Activated CD4-positive, alpha-beta T cell treated with anti-CD3 and anti-CD28 coated beads, Interleukin-2, amount 10 ng/mL, durations not matched to agents 7 days and 5 days (primary cell): ENCODE measurements at places on chromosomes 2 and 18.

DNA sequence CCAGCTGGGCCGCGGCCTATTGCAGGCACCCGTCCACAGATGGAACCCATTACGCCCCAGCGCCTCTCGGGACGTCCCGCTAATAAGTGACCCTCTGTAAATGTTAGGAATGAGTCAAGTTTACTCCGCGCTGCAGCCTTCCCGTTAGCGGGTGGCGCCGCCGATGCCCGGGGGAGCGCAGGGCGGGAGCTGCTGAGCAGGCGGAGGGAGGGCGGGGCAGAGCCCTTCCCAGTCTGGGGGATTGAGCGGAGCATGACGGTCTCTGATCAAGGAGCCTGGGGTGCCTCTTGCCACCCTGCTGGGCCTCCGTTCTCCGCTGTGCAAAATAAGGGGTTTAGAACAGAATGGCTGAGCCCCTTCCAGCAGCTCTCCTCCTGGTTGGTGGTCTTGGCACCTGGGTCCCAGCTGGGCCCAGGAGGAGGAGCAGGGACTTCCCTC is 10.5 kb downstream of the CROCC2 start:
- no peak for DNase-seq

GRCh38 chr2:135916207-135916606 is 40.0 kb upstream of the MCM6 start:
- peak; percentile 47 for DNase-seq

DNA sequence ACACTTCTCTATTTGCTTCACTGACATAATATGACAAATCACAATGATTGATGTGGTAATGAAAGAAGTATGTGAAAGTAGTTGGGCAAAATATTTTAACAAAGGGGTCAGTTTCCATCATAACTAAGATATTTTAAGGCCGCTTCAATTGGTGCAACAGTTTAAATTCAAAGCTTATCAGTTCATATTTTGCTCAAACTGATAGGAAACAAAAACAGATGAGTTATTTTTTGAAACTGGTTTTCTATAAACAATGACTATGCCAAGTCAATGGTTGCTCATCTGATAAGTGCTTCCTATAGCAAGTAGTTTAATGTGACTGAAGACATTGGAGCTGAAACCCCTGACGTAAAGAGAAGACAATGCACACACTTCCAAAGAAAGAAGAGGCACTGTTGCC is 1290.7 kb downstream of the SUCLG1 start:
- DNase-seq: no peak

GRCh38 chr2:136582628-136583205 is 182.6 kb upstream of the THSD7B start:
- peak; percentile 46 for DNase-seq

DNA sequence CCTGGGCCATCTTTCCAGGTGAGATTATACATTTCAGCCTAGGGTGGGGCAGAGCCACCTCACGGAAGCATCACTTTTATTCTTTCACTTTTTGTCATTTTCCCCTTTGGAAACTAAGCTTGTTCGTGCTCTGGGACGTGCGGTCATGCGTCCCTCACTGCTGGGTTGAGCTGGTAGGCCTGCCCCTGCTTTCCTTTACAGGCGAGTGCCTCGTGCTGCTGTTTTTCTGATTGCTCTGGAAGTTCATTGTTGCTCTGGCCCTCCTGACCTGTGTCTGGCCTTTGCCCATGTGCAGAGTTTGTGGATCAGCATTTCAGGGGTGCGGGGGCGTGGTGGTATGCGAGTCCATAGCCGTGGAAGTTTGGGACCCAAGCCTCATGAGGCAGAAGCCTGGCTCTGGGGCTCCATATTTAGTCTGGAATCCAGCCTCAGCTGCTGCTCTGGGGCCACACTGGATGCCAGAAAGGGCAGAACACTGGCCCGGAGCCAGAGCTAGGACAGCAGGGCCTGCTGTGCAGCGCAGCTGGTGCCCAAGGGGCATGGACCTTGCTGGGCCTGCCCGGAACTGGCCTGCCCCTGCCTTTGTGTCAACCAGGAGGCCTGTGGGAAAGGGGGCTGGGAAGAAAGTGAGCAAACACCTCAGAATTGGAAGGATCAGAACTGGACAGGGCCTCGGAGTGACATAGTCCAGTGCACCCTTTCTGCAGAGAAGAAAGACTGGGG is 51.1 kb downstream of the CTIF start:
- DNase-seq: no peak
